Left lung (tissue), 14 donors: ENCODE measurements at places on chromosomes 5 and 9.

- DNase-seq: no peak
Observed at GRCh38 chr9:95670122-95670521, 153.4 kb upstream of the PTCH1 start.

GRCh38 chr5:125103459-125103858 lies 357.0 kb upstream of the ZNF608 start:
- no peak for DNase-seq

GRCh38 chr5:136043968-136044610 lies 15.3 kb downstream of the TGFBI start:
- DNase-seq: no peak

DNA sequence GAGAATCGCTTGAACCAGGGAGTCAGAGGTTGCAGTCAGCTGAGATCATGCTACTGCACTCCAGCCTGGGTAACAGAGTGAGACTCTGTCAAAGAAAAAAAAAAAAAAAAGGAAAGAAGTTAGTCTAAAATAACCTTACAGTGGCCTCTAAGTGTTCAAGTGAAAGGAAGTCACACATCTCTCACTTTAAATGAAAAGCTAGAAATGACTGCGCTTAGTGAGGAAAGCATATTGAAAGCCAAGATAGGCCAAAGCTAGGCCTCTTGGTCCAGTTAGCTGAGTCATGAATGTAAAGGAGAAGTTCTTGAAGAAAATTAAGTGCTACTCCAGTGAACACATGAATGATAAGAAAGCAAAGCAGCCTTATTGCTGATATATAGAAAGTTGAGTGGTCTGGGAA lies 38.1 kb downstream of the ITGA1 start:
- no peak for DNase-seq

GRCh38 chr9:68755752-68756151 lies 50.7 kb downstream of the PIP5K1B start:
- DNase-seq: no peak

GRCh38 chr5:179577286-179577960 lies 27.1 kb downstream of the RUFY1 start:
- DNase-seq: no peak

- DNase-seq: no peak
Observed at GRCh38 chr9:4615251-4615650, 46.8 kb upstream of the PLPP6 start.

DNA sequence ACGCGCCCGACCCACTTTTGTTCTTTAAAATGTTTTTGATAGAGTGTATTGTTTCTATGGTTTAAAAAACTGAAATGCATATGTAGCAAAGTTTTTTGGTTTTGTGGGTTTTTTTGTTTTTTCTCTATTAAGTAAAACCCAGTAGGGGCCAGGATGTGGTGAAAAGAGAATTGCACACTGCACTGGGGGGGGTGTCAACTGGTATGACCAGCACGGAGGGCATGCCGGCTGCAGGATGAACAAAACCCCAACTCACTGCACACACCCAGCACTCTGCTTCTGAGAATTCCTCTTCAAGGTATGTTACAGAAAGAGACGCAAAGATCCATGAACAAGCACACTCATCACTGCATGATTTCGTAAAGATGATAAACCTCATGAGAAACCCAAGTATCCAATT lies 75.0 kb downstream of the STK10 start:
- DNase-seq: no peak
